Erythroblast (primary cell): ENCODE measurements at places on chromosomes 2 and 18.

GRCh38 chr2:30693821-30694281, 113.4 kb downstream of the CAPN13 start:
- peak; percentile 14 for DNase-seq

- peak; percentile 2 for DNase-seq
Measured at GRCh38 chr2:118223992-118224894, 136.0 kb downstream of the INSIG2 start.

DNA sequence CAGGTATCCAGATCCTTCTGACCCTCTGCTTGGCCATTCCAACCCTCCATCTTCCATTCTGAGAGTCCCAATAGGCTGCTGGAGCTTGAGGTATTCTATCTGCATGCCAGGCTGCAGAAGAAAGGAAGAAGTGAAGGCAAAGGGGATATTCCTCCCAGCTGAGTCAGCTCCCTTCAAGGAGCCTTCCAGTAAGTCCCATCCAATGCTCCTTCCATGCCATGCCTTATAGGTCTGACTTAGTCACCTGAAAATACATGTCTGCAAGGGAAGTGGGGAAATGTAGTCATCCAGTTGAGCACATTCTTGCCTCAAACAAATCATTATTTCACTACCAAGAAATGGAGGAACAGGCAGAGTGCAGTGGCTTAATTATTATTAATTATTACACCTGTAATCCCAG, 464.6 kb downstream of the CNTNAP5 start:
- DNase-seq: no peak

DNA sequence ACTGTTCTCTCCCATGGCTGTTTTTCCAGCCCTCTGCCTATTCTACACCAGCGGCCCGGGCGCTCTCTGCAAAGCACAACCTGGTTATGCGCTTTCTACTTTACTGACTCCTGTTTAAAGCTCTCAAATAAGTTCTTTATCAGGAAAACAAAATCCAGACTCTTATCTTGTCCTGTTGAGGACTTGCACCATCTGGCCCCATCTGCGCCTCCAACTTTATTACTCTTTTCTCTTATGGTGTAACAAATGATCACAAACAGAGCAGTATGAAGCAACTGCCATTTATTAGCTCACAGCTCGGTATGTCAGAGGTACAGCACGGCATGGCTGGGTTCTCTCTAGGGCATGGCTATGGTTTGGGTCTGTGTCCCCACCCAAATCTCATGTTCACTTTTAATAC, 236.5 kb upstream of the NT5C1B start:
- no peak for DNase-seq

GRCh38 chr2:43327119-43327518, 100.7 kb upstream of the ZFP36L2 start:
- no peak for DNase-seq

- no peak for DNase-seq
Measured at GRCh38 chr2:127451981-127452380, 33.8 kb downstream of the PROC start.

DNA sequence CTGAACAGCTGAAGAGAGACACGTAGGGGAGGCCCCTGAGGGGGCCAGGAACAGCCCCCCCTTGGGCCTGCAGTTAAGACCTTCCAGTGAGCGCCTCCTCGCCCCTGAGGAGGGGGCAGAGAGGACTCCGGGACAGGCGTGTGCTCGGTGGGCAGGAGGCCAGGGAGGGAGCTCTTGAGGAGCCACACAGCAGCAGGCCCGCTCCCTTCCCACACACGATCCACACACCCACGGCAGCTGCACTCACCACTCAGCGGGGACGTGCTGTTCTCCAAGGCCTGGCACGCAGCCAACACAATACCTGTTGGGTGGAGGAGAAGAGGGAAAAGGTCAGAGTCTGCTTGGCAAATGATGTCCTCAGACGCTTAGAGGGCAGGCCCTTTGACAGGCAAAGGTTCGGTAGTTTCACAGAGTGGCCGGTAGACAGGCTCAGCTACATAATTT, 39.0 kb downstream of the TGFA start:
- DNase-seq: no peak

- no peak for DNase-seq
Measured at GRCh38 chr2:30262716-30263309, 31.5 kb downstream of the LBH start.

DNA sequence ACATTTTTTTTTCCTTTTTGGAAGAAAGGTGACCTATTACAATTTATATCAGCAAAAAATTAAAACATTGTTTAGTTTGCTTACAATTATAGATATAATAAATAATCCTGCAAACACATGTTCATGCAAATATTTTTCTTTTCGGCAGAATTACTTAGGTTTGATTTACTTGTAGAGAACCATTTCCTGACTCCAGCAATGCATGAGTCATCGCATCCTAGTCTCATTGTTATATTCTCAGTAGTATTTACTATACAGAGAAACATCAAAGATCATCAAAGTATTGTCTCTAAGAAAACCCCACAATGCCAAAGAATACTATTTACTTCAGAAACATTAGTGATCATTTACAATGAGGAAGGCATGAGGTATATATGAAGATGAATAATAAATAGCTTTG, 40.4 kb upstream of the MTIF2 start:
- DNase-seq: no peak

DNA sequence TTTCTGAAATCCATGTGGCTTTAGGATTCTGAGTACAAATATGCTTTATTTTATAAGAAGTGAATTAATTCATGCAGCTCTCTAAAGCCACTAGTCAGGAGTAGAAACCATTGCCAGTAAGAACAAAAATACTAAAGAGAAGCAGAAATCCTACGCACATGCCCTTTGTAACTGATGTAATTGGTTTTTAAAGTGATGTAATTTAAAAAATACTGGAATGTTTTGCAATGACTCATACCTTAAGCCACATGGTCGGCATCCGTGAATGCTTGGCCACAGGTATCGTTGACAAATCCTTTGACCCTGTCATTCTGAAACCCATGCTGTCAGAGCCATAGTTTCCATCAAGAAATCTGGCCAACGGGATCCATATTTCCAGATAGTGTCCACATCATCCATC, 213.3 kb downstream of the ACKR3 start:
- no peak for DNase-seq
